ENCODE measurements at places on chromosomes 1 and 21. TPM values are rescaled to one million over a fixed set of nuclear protein-coding genes. Genes with fewer than 3 reads are reported as not detected.

DNA sequence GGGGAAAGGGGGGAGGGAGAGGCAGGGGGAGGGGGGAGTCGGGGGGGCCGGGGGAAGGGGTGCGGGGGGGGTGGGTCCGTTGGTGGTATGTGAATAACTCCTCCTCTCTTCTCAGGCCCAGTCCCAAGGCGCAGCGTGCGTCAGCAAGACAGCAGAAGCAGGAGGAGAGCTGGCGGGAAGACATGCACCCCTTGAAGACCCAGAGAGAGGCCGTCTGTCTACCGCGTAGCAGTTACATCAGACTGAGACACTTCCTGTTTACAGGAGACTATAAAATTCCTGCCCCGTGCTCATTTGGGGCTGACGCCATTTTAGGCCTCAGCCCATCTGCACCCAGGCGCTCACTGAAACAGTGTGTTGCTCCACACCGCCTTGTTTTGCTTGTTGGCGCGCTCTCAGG is 55.3 kb downstream of the SETD4 start:
- DNase-seq, result no peak

GRCh38 chr1:115832651-115833050 is 8.3 kb downstream of the NHLH2 start:
- DNase-seq, result no peak

DNA sequence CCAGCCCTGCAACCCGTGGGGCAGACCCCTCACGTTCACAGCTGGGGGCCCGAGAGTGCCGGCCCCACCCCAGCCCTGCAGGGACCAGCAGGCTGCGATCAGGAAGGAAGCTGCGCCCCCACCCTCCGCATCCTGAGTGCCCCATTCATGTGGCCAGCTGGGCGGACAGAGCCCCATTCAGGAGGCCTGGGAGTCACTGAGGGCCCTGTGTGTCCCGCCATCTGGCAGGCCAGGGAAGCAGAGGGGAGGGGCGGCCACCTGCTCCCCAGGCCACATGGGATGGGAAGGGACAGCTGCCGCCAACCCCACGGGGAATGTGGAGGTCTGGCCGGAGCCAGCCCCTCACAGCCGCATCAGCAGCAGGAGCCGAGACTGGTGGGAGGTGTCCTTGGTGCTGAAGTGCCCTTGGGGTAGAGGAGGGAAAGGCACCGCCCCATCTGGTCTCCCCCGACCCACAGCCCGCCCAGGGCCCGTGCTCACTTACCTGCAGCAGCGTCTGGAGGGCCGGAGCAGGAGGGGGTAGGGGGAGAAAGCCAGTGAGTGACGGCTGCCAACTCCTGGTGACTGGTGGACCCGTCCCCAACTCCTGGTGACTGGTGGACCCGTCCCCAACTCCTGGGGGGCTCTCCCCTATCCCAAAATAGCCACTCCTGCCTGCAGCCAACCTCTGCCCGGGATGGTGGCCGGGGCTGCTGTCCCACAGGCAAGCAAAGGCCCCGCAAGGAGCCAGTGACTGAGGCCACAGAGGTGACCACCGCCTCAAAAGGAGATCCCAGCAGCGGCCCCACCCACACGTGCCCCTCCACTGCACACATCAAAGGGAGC is 8.7 kb downstream of the ACAP3 start:
- no peak for DNase-seq

GRCh38 chr1:47388891-47389238 is 27.2 kb upstream of the FOXE3 start:
- peak; percentile 86 for DNase-seq

USH2A gene
- total RNA-seq, result 0.02 TPM

PTPN14 gene
- 11.8 TPM for total RNA-seq

OR2L13 gene
- not detected for total RNA-seq
